D341Med (cell line): ENCODE measurements at places on chromosomes 2 and 18.
A peak's percentile ranks its signal among the peaks of the same experiment; 100 is the strongest.

DNA sequence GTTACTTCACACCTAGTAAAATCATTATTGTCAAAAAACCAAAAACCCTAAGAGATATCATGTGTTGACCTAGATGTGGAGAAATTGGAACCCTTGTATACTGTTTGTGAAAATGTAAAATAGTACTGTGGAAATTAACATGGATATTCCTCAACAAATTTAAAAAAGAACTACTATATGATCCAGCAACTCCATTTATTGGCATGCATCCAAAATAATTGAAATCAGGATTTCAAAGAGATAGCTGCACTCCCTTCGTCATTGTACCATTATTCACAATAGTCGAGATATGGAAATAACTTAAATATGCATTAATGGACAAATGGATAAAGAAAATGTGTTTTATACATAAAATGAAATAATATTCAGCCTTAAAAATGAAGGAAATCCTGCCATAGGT lies 105.3 kb upstream of the ZC3H15 start:
- no peak for DNase-seq

DNA sequence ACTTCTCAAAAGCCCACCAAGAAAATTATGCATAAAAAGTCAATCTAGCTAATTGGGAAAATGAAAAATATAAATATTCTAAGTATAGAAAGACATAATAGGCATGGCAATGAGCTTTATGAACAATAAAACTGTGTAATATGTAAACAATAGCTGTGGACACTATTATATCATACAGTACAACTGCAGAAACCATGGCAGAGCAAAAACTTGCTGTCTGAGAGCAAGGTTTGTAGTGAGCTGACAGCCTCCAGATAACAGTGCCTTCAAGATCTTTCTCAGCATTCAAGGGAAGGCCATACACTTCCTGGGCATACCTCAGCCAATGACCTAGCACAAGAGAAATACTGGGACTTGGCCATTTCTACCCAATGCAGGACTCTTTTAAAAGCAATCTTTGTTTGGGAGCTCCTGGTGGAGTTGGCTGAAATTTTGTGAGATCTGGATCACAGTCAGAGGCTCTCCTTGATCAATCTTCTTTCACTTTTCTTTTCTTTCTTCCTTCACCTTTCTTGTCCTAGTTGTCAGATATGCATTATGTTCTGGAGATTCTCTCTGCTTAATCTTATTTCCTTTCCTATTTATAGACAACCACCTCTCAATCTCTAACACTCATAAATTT lies 427.2 kb upstream of the UBE2E3 start:
- no peak for DNase-seq

GRCh38 chr2:37993143-37993542 lies 68.1 kb downstream of the RMDN2 start:
- DNase-seq: no peak

- DNase-seq: no peak
Observed at GRCh38 chr2:160299540-160299939, 99.5 kb upstream of the ITGB6 start.

DNA sequence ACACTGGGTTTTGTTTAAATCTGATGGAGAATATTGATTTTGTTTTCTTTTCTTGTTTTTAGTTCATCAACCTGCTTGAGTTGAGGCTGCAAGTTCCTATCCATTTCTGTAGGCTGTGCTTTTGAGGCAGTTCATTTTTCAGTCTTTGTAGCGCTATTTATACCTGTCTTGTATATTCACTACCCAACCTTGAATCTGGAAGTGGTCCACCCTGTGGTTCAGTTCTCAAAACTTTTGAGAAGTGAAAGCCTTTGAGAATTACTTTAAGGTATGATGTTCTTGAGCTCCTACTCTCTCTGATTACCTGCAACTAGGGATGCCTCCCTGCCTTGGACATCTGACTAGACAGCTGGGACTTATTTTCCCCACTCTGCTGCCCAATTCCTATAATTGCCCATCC lies 53.5 kb upstream of the KCNE4 start:
- DNase-seq: no peak

DNA sequence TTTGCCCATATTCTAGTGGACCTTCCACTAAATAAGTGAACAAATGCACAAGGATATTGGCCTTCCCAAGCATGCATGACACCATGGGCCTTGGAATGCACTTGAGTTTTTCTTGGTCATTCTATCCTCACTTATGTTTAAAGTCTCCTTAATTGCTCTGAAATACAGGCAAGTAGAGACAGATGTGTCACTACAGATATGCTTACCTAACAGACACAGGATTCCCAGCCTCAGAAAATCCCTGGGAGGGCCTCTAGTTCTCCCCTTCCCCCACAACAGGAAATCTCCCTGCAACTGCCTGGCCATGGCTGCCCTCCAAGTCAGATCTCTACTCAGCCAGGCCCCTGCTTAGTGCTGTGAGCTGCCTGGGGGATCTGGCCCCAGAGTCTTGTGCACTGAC lies 445.2 kb downstream of the IRS1 start:
- DNase-seq: no peak

DNA sequence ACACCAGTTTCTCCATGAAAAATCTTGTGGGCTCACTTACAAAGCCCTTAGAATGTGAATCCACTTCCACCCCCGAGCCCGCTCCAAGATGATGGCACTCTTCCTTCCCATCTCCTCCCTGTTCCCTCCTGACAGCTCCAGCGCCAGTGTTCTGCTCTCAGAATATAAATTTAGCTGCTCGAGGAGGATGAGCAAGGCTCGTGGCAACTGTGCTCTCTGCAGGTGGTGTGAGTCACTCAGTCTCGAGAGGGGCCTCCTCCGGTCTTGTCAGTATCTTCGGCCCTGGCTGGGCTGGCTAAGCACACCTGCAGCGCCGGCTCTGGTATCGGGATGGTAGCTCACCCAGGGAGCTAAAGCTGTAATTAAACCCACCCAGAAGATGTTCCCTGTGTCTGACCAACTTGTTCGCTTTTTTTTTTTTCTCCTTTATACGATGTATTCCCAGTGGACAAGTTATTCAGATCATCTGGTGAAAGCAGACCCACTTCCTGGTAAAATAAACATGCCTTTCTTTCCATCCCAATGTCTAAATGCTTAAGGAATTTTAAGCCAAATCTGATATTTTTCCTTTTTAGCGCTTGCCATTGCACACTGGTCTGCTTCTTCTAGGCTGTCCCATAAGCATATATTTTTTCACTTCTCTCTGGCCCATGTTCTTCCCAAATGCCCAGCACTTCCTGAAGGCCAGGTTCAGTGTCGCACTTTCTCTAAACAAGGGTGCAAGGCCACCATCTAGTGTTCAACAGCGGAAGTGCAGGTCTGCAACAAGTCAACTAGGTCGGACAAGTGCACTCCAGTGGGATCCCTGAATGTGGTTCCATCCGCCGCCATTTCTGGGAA lies 31.4 kb upstream of the YPEL5 start:
- peak; percentile 69 for DNase-seq

GRCh38 chr2:64637000-64637635 lies 16.6 kb downstream of the SERTAD2 start:
- DNase-seq: no peak

- no peak for DNase-seq
Observed at GRCh38 chr2:10732924-10733565, 11.6 kb downstream of the ATP6V1C2 start.

DNA sequence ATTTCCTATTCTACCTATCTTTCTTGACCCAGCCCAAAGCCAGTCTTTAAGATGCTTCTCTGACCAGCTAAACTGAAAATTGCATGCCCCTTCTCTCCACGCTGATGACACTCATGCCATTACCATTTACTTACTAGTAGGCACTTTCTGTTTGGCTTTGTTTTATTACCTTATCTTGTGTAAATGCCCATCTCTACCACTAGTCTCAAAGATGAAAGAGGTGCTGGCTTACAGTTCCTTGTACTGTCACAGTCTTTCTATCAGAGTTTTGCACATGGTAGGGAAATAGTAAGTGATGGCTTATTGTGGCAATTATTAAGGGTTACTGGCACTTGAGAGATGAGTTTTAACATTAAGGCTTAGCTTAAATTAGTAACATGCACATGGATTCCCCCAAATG lies 352.1 kb downstream of the RBM43 start:
- no peak for DNase-seq
